ENCODE measurements at places on chromosomes 11 and 22. TPM values are rescaled to one million over a fixed set of nuclear protein-coding genes. Genes with fewer than 3 reads are reported as not detected.

The LRP4 gene
- total RNA-seq, result 0.12 TPM

The SYT12 gene
- total RNA-seq, result not detected

The SLC25A18 gene
- total RNA-seq, result not detected

The PRDM11 gene
- 2.5 TPM for total RNA-seq

The P2RY6 gene
- not detected for total RNA-seq

The FOLR1 gene
- total RNA-seq, result not detected

The TRIM51 gene
- total RNA-seq, result not detected

The TTC36 gene
- total RNA-seq, result 0.82 TPM

The TP53I11 gene
- 3.7 TPM for total RNA-seq

The CDKN1C gene
- 0.44 TPM for total RNA-seq

The PRAME gene
- not detected for total RNA-seq

The PHLDA2 gene
- 1.1 TPM for total RNA-seq

The OR6M1 gene
- total RNA-seq, result not detected

The SEC14L6 gene
- total RNA-seq, result not detected

The SYCE3 gene
- 0.76 TPM for total RNA-seq

The FLRT1 gene
- total RNA-seq, result not detected

The NEFH gene
- 6.0 TPM for total RNA-seq

The BUD13 gene
- 40.2 TPM for total RNA-seq

The NOX4 gene
- total RNA-seq, result not detected

The LMO2 gene
- not detected for total RNA-seq

The OR56B4 gene
- not detected for total RNA-seq

The TRIM6 gene
- 0.37 TPM for total RNA-seq

The PNPLA5 gene
- total RNA-seq, result not detected

The VWCE gene
- 3.9 TPM for total RNA-seq

The NXPE4 gene
- not detected for total RNA-seq

The C11orf97 gene
- not detected for total RNA-seq

The APOBEC3F gene
- 39.8 TPM for total RNA-seq

The TUT1 gene
- total RNA-seq, result 24.7 TPM

The CD59 gene
- total RNA-seq, result 54.1 TPM

The CASP5 gene
- not detected for total RNA-seq

The DEFB131B gene
- not detected for total RNA-seq

The RASL10A gene
- 0.70 TPM for total RNA-seq

The FXYD2 gene
- total RNA-seq, result 19.0 TPM
